ENCODE measurements at places on chromosomes 5 and 9.

DNA sequence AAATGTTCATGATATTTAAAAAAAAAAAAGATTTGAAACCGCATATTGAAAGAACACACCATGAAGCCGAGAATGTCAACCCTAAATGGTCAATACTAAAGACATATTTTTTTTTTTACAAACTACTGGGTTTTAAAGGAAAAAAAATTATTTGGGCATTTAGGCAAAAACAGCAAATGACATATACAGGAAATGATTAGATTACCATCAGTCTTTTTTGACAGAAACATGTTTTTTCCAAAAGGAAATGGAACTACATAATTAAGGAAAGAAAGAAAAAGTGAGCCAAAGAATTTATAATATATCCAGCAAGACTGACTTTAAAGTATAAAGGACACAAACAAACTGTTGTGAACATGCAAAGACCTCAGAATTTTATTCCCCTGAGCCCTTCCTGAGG lies 56.7 kb downstream of the RALGPS1 start:
- DNase-seq = no peak

GRCh38 chr5:132237670-132238069 lies 10.0 kb upstream of the P4HA2 start:
- DNase-seq = no peak

DNA sequence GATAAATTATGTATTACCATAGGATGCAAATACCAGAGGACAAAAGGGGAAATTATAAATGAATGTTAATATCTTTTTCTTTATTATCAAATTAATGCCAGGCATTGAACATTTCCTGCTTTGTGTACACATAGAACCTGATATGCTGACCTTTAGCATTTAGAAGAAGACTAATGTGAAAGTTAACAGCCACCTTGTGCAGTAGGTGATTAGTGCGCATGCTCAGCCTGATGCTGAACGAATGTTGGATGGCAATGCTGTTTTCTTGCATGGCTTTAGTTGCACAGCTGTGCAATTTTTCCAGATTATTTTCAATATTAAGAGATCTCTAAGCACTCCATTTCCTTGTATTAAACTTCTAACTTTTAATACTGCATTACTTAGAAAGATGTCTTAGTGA lies 45.5 kb downstream of the CCNH start:
- no peak for DNase-seq

- peak; percentile 57 for DNase-seq
Measured at GRCh38 chr5:145237843-145238242, 597.3 kb downstream of the PRELID2 start.

- no peak for DNase-seq
Measured at GRCh38 chr5:124408738-124409453, 337.5 kb downstream of the ZNF608 start.
